ENCODE measurements at places on chromosomes 3 and 15.

GRCh38 chr15:95327183-95327525 is 1003.3 kb upstream of the NR2F2 start:
- no peak for DNase-seq

- DNase-seq = no peak
Measured at GRCh38 chr3:185114756-185115155, 38.1 kb downstream of the C3orf70 start.

GRCh38 chr3:67863869-67864268 is 209.5 kb upstream of the SUCLG2 start:
- DNase-seq = no peak

DNA sequence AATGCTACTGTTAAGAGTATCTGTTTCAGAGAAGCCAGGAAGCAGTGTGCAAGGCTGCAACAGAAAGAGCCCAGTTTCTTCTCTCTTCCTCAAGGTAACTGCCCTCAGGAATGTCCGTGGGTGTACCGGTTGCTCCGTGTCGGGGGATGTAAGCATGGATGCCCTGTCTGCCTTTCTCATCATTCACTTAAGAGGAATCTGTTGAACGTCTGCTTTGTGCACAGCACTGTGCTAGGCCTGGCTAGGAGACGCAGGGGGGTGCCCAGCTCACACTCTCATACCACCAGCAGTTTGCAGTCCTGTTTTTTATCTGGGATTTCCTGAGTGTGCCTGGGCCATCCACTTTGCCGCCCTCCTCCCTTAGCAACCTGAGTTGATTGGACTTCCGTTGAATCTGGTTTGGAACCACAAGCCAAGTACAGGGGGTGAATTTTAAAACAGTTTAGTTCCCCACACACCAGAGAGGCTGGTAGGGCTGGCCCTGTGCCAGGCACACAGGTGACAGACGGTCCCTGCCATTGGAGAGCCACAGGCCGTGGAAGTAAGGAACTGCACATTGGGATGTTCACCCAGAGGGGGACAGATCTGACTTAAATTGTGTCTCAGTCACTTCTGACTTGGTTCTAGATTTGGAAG is 11.2 kb downstream of the BOC start:
- DNase-seq = no peak

DNA sequence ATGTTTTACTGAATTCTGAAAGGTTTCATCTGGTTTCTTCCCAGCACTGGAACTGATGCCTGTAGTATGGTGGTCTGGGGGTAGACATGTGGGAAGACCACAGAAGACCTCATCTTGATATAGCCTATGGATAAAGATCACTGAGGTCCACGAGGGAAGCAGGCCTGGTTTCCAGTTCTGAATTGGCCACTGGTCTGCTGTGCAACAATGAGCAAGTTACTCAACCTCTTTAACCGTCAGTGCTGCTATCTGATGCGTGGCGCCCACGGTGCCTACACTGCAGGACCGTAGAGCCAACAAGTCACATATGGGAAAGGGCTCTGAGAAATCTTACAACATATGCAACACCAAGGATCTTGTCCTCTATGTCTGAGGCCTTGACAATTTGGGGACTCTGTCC is 13.3 kb downstream of the TLE3 start:
- DNase-seq = no peak

DNA sequence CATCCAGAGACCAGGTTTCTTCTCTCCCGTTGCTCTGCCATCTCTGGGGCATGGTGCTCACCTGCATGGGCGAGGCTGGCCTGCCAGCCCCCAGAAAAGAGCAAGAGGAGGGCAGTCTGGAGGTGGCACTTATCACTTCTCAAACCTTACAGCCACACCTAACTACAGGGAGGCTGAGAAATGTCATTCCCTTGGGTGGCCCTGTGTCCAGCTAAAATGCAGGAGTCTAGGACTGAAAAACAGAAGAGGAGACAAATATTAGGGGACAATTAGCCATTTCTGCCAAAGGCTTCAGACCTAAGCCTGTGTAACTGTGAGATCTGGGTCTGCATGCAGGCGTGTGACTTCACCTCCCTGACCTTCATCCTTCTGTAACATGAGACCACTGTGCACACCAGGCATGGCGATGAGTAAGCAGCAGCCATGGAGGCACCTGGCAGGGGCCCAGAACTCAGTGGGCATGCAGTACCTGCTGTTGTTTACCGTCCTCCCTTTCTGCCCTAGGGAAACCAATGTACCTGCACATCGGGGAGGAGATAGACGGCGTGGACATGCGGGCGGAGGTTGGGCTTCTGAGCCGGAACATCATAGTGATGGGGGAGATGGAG is 83.4 kb downstream of the MESD start:
- DNase-seq = no peak

Data from cortex of kidney (tissue), 1 donor.